Progenitor cell of endocrine pancreas (in vitro differentiated cells): ENCODE measurements at places on chromosomes 12 and 14. TPM values are rescaled to one million over a fixed set of nuclear protein-coding genes. Genes with fewer than 3 reads are reported as not detected.

GRCh38 chr12:7068994-7069346, 8.5 kb downstream of the C1S start:
- H3K36me3 ChIP-seq = no peaks in the 10 kb centered on the region
- no peak for DNase-seq
- H3K4me1 ChIP-seq = peaks cover 1% of the 10 kb centered on the region
- no peak overlapping the region for H3K4me3 ChIP-seq
- H3K27me3 ChIP-seq = peaks cover 16% of the 10 kb centered on the region

GRCh38 chr14:68665792-68666204, 127.1 kb downstream of the ZFP36L1 start:
- no peak overlapping the region for H3K4me3 ChIP-seq
- H3K27me3 ChIP-seq = no peaks in the 10 kb centered on the region
- peaks cover 19% of the 10 kb centered on the region for H3K4me1 ChIP-seq
- DNase-seq = no peak

GRCh38 chr14:104086661-104087461, 1.4 kb downstream of the ASPG start:
- no peak for DNase-seq
- H3K27ac ChIP-seq = peak overlapping the region; percentile 73
- peaks cover 10% of the 10 kb centered on the region for H3K4me1 ChIP-seq
- H3K36me3 ChIP-seq = no peaks in the 10 kb centered on the region

DNA sequence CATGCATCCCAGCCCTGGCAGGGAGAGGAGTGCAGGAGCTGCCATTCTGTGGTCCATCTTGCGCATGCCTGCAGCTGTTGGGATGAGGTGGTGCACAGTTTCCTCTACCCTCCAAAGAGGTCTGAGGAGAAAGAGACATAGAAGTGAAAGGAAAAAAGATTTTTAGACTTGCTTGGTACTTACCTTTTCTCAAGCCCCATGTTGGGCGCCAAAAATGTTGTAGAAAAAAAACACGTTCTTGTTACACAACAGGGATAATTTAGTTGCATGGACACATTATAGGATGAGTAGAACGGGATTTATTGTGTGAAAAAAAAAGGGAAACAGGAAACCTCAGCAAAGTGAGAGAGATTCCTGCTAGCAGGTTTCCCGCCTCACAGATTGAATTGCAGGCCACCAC, 244.4 kb upstream of the GARIN2 start:
- no peak overlapping the region for H3K4me3 ChIP-seq
- H3K36me3 ChIP-seq = peaks cover 41% of the 10 kb centered on the region
- H3K27ac ChIP-seq = no peak overlapping the region
- no peaks in the 10 kb centered on the region for H3K4me1 ChIP-seq
- no peaks in the 10 kb centered on the region for H3K27me3 ChIP-seq

DNA sequence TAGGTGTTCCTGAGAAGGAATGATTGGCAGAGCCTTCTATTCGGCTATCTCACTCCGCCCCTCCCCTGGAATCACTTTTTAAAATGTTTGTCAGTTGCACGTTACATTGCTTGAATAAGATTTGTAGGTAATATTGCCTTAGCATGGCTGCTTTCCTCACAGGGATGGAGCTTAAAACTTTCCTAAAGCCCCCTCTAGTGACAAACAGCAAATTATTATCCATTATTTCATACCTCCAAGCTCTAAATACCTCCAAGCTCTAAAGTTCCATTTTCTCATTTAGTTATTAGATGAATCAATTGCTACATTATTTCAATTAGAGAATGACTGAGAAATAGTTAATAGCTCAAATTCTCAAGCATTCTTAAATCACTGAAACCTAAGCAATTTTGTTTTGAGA, 5.1 kb upstream of the SPATA7 start:
- H3K27me3 ChIP-seq = no peaks in the 10 kb centered on the region
- peaks cover 8% of the 10 kb centered on the region for H3K4me1 ChIP-seq
- DNase-seq = no peak
- no peak overlapping the region for H3K27ac ChIP-seq
- no peak overlapping the region for H3K4me3 ChIP-seq

DNA sequence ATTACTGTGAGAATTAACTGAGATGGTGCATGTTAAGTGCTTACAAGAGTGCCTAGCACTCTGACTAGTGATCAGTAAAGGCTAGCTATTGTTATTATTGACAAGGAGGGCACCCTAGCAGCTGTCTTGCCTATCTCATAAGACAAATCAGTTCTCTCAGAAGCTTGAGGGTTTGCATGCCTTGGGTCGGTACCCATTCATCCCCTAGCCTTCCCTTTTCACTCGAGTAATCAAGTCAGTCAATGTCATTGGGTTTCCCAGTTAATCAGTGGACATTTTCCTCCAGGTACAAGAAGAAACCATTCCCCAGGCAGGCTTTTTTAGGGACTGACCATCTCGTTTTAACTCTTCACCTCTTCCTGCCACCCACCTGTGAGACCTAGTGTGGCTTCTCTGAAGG, 10.4 kb upstream of the TFCP2 start:
- peaks cover 4% of the 10 kb centered on the region for H3K27me3 ChIP-seq
- peaks cover 4% of the 10 kb centered on the region for H3K4me1 ChIP-seq
- no peaks in the 10 kb centered on the region for H3K36me3 ChIP-seq
- no peak for DNase-seq
- H3K27ac ChIP-seq = no peak overlapping the region
- H3K4me3 ChIP-seq = no peak overlapping the region

The FAM186B gene
- 0.20 and 0.24 TPM in 2 replicates for total RNA-seq

The SNRPF gene
- total RNA-seq = 48.5 and 49.3 TPM in 2 replicates

The GPRC5D gene
- total RNA-seq = not detected in 2 replicates

The SLC38A4 gene
- 8.4 and 9.4 TPM in 2 replicates for total RNA-seq
